ENCODE measurements at places on chromosomes 7 and 10.

DNA sequence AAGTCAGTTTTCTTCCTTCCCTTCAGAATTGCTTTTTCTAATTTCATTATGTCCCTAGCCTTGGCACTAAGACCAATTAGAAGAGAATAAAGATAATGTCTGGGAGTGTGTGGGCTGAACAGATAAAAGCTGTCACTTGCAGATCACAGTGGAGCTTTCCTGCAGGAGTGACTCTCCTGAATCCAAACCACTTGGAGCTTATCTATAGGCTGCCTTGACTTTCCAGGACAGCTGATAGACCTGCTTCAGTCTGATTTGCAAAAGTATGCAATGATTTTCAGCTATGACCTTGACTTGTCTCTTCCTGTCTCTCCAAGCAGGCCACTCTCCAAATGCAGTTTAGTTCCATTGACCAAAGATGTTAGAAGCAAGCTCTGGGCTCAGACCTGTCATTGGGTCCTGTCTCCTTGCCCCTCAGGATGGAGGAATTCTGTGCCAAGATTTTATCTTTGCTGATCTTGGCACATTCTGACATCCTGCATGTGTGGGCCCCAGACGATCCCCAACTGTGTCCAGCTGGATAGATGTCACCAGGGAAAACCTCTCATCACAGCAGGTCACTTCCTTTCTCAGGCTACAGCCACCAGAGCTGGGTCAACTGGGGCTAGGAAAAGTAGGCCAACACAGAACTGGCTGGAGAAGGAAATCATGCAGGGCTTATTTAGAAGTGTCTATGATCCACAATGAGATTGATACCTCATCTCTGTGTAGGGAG lies 120.9 kb upstream of the ZNF438 start:
- DNase-seq: no peak

GRCh38 chr7:45661302-45661995 lies 87.3 kb downstream of the ADCY1 start:
- DNase-seq: no peak

- no peak for DNase-seq
Observed at GRCh38 chr7:69677881-69678493, 79.7 kb downstream of the AUTS2 start.

- DNase-seq: no peak
Observed at GRCh38 chr7:155921086-155921803, 109.0 kb upstream of the SHH start.

DNA sequence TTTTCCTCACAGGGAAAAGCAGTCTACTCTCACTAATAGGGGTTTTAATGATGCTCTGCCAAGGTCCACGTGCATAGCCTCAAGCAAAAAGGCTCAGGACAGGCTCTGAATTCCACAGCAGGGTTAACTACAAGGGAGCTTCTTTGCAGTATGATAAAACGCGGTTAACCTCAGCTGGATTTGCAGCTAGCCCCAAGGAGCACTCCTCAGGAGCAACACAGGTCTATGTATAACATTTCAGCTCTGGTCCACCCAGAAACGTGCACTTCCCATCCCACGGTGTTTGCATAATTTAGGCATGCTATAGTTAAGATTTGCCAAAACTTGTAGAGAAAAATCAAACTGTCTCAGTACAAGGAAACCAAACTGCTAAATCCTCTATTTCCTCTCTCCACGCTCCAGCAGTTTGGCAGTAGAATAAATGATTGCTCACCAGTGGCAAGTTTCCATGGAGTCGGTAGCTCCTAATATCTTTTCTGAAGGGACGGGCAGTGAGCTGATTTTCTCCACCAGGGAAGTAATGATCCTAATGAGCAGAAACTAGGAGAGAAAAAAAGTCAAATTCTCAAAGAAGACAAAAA lies 13.1 kb upstream of the ASB4 start:
- DNase-seq: peak; percentile 55

DNA sequence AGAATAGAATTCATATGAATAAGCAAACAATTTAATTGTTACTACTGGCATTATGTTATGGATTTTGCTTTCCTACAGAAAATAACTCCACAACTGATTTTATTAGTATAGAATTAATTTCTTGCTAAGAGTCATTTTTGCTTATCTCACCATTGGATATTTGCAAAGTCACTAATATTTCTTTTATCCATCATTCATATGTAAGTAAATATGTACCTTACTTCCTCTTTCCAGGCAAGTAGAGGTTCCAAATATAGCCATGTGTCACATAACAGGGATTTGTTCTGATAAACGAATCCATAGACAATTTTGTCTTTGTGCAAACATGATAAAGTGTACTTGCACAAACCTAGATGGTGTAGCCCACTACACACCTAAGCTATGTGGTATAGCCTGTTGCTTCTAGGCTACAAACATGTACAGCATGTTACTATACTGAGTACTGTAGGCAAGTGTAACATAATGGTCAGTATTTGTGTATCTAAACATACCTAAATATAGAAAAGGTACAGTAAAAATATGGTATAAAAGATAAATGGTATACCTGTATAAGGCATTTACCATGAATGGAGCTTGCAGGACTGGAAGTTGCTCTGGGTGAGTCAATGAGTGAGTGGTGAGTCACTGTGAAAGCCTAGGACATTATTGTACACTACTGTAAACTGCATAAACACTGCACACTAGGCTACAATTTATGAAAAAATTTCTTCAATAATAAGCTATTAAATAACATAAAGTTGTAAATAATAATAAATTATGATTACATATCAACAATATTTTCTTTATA lies 18.3 kb downstream of the KLLN start:
- peak; percentile 74 for DNase-seq

- peak; percentile 42 for DNase-seq
Observed at GRCh38 chr10:49579621-49580020, 30.5 kb upstream of the SLC18A3 start.

- DNase-seq: no peak
Observed at GRCh38 chr10:1461016-1461415, 276.3 kb downstream of the ADARB2 start.

DNA sequence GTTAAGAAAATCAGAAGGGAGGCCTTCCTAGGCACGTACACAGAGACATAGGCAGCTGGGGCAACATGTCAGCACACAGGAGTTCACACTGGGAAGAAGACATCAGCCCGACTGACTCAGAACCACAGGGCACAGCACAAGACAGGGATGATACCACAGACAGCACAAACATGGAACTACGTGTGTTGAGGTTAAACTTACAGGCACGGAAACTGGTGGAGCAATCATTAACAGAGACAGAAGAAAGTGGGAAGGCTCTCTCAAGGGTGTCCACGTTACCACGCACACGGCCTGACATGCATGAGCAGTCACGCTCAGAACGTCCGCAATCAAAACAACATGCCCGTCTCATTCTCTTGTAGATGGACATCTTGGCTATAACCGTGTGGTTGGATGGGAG lies 636.4 kb downstream of the KCNMA1 start:
- no peak for DNase-seq

DNA sequence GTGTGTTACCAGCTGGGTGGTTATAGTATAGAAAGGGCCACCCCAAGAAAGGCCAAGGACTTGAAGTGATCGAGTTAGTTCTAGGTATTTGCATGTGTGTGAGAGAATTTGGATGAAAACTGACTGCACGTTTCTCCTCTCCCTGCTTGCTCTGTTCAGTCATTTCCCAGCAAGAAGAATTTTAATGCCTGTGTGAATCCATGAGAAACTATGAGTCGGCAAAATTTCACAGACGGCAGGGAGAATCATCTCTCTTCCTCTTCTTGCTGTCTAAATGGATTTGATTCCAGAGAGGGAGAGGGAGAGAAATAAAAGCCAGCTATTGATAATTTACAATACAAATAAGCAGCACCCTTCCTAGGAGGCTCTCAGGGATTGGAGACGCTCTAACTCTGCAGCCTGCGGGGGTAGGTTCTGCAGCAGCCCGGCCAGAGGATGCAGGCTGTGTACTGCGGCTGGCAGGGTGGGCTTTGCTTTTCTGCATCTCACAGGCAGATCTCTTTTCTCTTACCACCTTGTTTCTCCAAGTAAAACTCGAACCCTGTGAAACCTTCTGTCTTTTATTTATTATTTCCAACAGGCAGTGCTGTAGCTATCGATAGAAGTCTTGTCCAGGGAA lies 183.6 kb downstream of the TCF7L2 start:
- DNase-seq: peak; percentile 32

DNA sequence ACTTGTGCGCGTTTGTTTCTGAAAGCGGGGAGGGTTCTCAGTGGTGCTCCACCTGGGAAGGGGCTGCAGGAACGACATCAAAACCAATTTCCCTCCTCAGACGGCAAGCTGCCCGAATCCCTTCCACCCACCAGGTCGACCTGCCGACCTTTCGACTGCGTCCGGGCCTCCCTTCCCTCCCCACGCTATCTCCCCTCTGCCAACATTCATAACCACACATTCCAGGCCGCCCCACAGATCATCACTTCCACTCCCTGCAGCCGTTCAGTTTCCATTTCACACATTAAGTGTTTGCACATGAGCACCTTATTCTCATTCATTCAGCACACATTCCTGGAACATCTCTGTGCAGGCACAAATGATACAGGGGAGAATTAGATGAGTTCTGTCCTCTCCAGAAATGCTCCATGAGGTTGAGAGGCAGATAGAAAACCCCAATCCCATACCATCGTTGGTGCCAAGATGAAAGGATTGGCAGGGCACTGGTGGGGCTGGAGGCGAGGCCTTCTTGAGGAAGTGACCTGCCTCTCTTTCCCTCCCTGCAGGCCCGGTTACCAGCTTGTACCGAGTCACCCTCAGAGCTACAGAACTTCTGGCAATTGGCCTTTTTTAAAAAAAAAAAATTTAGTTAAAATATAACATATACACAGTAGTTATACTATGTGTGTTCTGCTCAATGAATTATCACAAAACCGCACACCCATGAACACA lies 70.0 kb downstream of the MINDY4 start:
- DNase-seq: no peak

DNA sequence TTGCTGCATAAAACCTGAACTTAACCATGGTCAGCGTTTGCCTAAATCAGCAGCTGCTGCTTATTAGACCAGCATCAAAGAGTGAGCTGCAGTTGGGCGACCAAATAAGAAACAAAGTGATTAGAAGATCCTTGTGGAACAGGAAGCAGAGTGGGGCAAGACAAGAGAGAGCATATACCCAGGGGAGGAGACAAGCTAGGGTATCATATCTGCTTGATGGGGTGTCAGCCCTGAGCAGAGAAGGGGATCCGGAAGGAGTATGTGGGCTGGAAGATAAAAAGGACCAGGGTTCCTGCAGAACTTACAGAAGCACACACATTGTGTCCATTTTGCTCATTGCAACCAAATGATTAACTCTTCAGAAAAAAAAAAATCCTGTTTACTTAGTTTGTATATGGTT lies 213.6 kb downstream of the CELF2 start:
- DNase-seq: no peak

- no peak for DNase-seq
Observed at GRCh38 chr7:125780153-125780552, 850.5 kb upstream of the POT1 start.

- no peak for DNase-seq
Observed at GRCh38 chr7:34385384-34385783, 272.6 kb upstream of the NPSR1 start.

- DNase-seq: no peak
Observed at GRCh38 chr7:122881324-122881723, 4.9 kb downstream of the CADPS2 start.

DNA sequence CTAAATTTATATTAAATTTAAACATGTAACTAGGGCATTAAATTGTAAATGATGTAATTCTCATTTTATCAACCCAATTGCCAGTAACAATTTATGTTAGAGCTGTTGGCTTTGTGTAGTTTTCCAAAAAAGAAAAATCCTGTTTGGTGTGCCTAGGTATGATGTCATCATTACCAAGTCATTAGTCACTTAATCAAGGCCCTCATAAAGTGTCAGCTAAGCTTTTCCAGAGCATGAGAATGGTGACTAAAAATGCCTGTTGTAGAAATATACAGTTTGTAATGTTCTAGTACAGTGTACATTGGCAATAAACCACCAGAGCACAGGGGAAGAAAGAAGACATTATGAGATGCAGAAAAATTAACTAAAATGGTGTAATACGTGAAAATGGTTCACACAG lies 593.8 kb upstream of the ANKRD30A start:
- DNase-seq: peak; percentile 62

- no peak for DNase-seq
Observed at GRCh38 chr7:77293046-77293445, 93.4 kb upstream of the FGL2 start.

- DNase-seq: no peak
Observed at GRCh38 chr7:82273886-82274285, 169.7 kb downstream of the CACNA2D1 start.

- DNase-seq: no peak
Observed at GRCh38 chr7:157897681-157898080, 560.9 kb downstream of the DNAJB6 start.

DNA sequence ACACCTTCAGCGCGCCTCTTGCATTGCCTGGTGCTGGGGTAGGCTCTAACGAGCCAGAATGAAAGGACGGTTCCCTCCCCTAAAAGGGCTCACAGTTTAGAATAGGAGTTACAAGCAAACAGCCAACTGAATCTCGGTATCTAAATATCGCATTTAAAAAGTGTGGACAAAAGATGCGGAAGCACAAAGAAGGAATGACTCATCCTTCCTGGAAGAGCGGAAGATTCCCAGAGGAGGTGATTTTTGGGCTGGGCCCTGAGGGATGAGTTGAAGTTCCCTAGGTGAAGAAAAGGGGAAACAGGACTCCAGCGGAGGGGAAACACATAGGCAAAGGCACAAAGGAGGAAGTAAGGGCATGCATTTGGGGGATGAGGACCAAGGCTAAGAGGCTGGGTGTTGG lies 29.9 kb downstream of the SRRM3 start:
- peak; percentile 46 for DNase-seq

DNA sequence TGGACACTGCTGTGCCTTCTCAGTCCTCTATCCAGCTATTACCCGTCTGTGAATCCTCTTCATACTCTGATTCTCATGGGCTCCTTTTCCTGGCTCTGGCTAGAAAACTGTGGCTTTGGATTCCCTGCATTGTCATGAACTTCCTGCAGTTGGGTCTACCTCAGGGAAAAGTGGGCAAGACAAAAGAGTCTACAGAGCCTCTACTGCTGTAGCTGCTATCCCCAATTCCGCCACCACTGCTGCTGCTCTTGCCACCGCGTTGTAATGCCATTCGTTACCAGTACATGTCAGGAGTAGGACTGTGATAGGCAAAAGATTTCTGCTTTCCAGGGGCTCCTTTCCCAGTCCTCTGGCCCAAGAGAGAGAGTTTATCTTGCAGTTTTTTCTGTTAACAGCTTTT lies 23.9 kb upstream of the PPP1R17 start:
- DNase-seq: no peak

- DNase-seq: no peak
Observed at GRCh38 chr7:158394936-158395335, 192.7 kb downstream of the PTPRN2 start.

GRCh38 chr10:112282086-112282485 lies 1.1 kb upstream of the TECTB start:
- no peak for DNase-seq

DNA sequence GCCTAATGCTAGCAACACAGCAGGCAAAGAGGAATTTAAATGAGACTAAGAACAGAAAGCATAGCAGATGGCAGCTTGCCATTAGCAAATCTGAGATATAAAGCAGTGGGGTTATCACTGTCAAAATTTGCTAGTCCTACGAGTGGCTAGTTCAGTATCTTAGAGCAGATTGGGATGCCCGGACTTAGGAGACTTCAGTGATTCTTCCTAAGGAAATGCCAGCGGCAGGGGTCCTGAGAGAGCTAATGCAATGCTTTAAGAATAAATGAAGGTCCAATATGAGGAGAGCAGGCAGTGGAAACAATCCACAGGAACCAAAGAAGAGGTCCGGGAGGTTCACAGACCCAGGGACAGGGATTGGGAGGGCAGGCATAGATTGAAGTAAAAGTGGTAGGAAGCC lies 169.3 kb upstream of the NPSR1 start:
- DNase-seq: no peak

- no peak for DNase-seq
Observed at GRCh38 chr7:158430308-158431034, 157.2 kb downstream of the PTPRN2 start.
